Gastroesophageal sphincter (tissue), 4 donors: ENCODE measurements at places on chromosomes 13 and 19.

- no peaks in the 10 kb centered on the region for H3K4me1 ChIP-seq
- no peak for ATAC-seq
- no peaks in the 10 kb centered on the region for H3K36me3 ChIP-seq
- H3K27ac ChIP-seq: no peak overlapping the region
- H3K4me3 ChIP-seq: no peak overlapping the region
Measured at GRCh38 chr13:35480346-35480745, 3.9 kb upstream of the MAB21L1 start.

DNA sequence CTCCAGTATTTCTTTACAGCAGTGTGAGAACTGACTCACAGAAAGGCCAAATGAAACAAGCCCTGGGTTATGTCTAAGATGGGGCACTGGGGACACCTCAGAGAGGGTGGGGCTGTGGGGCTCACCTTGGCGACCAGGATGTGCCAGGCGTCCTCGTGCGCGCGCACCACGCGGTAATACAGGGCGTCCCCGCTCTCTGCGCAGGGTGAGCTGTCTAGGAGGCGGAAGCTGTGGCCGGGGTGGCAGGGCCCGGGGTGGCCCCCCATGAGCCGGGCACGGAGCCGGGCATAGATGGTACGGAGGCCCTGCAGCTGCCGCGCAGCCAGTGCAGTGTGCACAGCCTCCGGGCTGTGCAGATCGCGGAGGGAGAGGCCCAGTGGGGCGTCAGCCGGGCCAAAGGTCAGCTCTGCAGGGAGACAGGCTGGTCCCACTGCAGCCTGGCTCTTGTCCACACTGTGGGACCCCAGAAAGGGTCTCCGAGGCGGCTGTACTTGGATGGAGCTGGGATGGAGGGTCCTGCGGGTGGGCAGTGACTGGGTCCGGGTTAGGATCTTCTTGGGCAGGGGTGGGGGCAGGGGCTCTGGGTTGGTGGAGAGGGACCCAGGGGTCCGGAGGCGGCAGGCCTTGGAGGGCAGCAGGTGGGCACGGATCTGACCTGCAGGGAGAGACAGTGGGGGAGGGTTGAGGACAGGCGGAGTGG lies 3.4 kb downstream of the PEAK3 start:
- H3K27me3 ChIP-seq: no peaks in the 10 kb centered on the region
- no peak overlapping the region for H3K4me3 ChIP-seq
- no peaks in the 10 kb centered on the region for H3K36me3 ChIP-seq
- no peak for ATAC-seq
- no peak overlapping the region for H3K27ac ChIP-seq
- H3K4me1 ChIP-seq: peaks cover 20% of the 10 kb centered on the region

DNA sequence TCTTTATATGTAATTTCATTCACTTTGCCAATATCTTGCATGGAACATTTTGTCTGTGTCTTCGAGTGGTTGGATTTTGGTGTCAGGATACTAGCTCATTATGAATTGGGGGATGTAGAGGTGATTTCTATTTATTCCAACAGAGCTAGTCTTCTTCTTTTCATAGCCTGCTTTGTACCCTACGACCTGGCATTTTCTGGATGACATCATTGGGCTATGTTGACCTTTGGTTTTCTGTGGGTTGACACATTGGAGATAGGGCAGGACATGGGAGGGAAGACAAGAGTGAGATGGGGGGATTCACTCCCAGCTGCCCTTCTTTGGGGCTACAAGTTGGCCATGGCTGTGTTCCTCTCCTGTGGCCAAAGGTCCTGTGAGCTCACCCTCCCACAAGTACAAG lies 38.0 kb downstream of the WTIP start:
- ATAC-seq: no peak
- H3K4me3 ChIP-seq: no peak overlapping the region
- no peaks in the 10 kb centered on the region for H3K27me3 ChIP-seq
- H3K27ac ChIP-seq: no peak overlapping the region

GRCh38 chr19:10544753-10545251 lies 1.1 kb downstream of the ATG4D start:
- H3K27ac ChIP-seq: peak overlapping the region; percentile 92
- no peaks in the 10 kb centered on the region for H3K27me3 ChIP-seq
- peak overlapping the region; percentile 98 for H3K4me3 ChIP-seq
- ATAC-seq: no peak
- peaks cover 39% of the 10 kb centered on the region for H3K36me3 ChIP-seq

GRCh38 chr13:76519685-76520084 lies 366.5 kb downstream of the KCTD12 start:
- H3K4me3 ChIP-seq: no peak overlapping the region
- no peaks in the 10 kb centered on the region for H3K4me1 ChIP-seq
- H3K36me3 ChIP-seq: no peaks in the 10 kb centered on the region
- H3K27me3 ChIP-seq: no peaks in the 10 kb centered on the region
- no peak overlapping the region for H3K27ac ChIP-seq

DNA sequence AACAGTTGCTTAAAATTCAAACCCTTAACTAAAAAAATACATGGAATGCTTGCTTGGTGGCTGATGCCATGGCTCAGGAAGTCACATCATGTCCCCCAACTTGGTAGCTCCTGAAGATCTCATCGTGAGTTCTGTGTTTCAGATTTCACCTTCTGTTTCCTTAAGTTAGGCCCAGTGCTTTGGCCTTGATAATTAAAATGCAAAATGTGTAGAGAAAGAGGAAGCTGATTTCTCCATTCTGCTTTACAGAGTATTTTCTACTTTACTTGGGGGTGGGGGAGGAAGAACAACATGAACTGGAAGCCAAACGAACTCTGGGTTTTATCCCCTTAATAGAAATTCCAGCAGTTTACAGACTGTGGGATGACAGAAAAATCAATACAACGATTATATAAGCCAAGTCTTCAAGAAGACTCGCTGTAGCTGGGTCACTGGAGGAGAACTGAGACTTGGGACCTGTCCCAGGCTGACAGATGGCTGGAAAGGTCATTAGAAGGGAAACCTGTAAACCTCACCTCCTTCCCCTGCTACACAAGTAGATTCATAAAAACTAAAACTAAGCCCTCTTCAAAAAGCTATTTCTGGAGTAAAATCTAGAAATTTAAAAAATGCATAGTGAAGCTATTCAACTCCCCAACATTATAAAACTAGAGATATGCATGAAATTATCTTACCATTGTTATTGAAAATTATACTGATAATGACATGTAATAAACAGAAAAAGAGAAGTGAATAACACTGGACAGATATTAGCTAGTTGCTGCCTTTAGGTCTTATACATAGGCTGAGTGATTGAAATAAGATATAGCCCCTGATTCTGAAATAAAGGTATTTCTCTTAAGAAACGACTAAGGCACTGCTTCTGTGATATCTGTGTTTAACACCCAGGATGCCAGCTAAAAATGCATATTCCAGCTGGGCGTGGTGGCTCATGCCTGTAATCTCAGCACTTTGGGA lies 22.1 kb upstream of the GGACT start:
- H3K4me1 ChIP-seq: no peaks in the 10 kb centered on the region
- H3K36me3 ChIP-seq: peaks cover 40% of the 10 kb centered on the region
- no peak overlapping the region for H3K27ac ChIP-seq
- no peak overlapping the region for H3K4me3 ChIP-seq
- no peak for ATAC-seq

- no peak for ATAC-seq
- H3K4me3 ChIP-seq: peak within 1 kb of the TSS; percentile 81
- no peaks in the 10 kb centered on the region for H3K36me3 ChIP-seq
- no peak within 1 kb of the TSS for H3K27ac ChIP-seq
- H3K4me1 ChIP-seq: no peaks in the 10 kb centered on the region
Measured at GRCh38 chr19:45498411-45499195, at the start of gene PPM1N. TSS of gene PPM1N (plus strand) at chr19:45498443. CDS start at chr19:45498473, 30 bp downstream.

DNA sequence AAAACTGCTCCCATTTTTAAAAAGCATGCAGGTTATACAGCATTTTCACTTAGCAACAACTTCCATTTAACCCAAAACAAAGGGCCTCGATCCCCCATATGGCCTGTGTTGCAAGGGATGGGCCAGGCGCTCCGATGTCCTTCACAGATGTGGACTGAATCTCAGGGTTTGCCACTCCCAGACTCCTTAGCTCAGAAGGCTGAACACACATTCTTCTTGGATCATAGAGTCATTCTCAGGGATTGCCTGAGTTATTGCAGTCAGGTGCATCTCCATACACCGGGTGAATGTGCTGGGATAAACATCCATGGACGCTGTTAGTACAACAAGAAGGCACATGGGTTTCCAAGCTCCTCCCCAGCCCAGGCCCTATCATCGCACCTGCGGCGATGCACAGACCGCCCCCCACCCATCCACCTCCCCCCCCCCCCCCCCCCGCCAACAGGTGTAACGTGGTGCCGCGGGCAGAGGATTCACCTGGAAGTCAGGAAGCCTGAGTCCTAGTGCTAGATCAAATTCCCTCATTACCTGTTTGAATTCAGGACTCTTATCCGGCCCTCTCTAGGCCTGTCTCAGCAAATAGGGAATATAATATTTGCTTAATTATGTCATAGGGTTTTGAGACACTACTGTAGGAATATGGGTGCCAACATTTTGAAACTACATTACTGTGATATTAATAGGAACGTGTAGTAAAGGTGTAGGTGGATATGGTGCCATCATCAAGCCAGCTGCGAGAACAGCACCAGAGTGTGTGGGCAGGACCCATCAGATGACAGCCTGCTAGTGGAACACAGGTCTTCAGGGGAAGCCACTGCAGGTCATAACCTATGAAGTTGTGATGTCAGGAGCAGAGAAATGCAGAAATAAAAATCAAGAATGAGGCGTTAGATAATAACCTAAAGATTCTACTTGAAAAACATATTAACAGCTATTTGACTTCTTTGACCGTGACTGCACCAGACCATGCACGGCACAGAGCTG lies 110.9 kb downstream of the SACS start:
- ATAC-seq: no peak
- H3K4me1 ChIP-seq: no peaks in the 10 kb centered on the region
- H3K27ac ChIP-seq: peak overlapping the region; percentile 64
- no peaks in the 10 kb centered on the region for H3K27me3 ChIP-seq
- no peak overlapping the region for H3K4me3 ChIP-seq

- H3K4me3 ChIP-seq: no peak overlapping the region
- no peaks in the 10 kb centered on the region for H3K27me3 ChIP-seq
Measured at GRCh38 chr13:67554286-67554685, 324.1 kb upstream of the PCDH9 start.

DNA sequence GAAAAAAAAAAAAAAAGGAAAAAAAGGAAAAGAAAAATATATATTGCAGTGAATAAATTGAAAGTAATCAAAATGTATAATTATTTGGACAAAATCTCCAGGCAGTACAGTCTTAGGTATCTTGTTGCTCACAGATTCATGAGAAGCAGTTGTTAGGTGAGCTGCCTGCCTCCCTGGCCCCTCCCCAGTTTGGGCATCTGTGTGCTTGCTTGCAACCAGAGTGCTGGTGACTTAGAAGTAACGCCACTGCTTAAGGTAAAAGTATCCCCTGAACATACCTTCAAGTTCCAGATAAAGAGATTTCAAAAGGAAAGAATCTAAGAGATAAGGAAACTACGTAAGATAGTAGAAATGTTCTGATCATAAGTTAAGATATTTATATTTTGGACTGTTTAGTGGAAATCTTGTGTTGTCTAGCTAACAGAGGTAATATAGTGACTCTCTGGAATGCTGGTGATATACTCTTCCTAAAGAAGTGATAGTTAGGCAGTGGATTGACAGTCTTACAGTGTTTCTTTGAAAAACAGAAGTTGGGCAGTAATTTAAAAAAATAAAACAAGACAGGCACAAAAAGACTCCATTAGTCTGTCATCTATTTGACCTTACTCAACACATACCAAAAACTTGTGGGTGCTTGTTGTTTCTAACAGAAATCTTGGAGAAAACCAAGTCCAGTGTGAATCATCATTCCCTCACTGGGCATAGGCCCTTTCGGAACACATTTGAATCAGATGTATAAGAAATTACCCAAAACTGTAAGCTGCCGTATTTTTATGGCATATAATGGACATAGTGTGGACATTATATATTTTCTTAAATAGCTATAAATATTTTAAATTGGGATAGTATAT lies 38.3 kb upstream of the KCTD4 start:
- no peak overlapping the region for H3K4me3 ChIP-seq
- no peak overlapping the region for H3K27ac ChIP-seq
- peaks cover 4% of the 10 kb centered on the region for H3K4me1 ChIP-seq
- H3K36me3 ChIP-seq: no peaks in the 10 kb centered on the region
- no peaks in the 10 kb centered on the region for H3K27me3 ChIP-seq
- ATAC-seq: no peak

GRCh38 chr19:17404015-17404414 lies 1.4 kb downstream of the BST2 start:
- no peak for ATAC-seq
- no peaks in the 10 kb centered on the region for H3K4me1 ChIP-seq
- H3K27me3 ChIP-seq: peaks cover 29% of the 10 kb centered on the region
- no peak overlapping the region for H3K27ac ChIP-seq
- H3K36me3 ChIP-seq: peaks cover 13% of the 10 kb centered on the region
- no peak overlapping the region for H3K4me3 ChIP-seq

GRCh38 chr13:85108356-85108755 lies 690.9 kb downstream of the SLITRK6 start:
- no peak overlapping the region for H3K4me3 ChIP-seq
- H3K36me3 ChIP-seq: no peaks in the 10 kb centered on the region
- H3K27me3 ChIP-seq: no peaks in the 10 kb centered on the region
- H3K27ac ChIP-seq: no peak overlapping the region
- no peak for ATAC-seq

- no peaks in the 10 kb centered on the region for H3K36me3 ChIP-seq
- H3K4me3 ChIP-seq: no peak overlapping the region
- H3K27ac ChIP-seq: no peak overlapping the region
Measured at GRCh38 chr13:30289533-30289932, 17.8 kb downstream of the KATNAL1 start.

- H3K4me3 ChIP-seq: no peak overlapping the region
- no peak overlapping the region for H3K27ac ChIP-seq
- no peaks in the 10 kb centered on the region for H3K27me3 ChIP-seq
- no peak for ATAC-seq
- H3K4me1 ChIP-seq: no peaks in the 10 kb centered on the region
- H3K36me3 ChIP-seq: no peaks in the 10 kb centered on the region
Measured at GRCh38 chr13:45768656-45769479, 66.7 kb downstream of the CBY2 start.

DNA sequence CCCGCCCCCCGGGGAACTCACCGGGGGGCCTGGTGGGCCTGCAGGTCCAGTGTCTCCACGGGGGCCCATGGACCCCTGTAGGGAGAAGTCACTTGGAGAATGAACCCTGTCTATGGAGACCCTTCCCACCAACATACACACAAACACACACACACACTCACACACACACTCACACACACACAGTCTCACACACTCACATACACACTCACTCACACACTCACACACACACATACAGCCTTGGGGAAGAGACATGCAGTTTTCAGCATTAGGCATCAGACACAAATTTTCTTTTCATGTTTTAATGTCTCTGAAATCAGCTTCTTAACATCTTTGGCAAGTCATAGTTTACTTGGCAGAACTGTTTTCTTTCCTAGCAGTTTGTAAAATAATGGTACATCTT lies 31.0 kb upstream of the OLFM2 start:
- no peaks in the 10 kb centered on the region for H3K4me1 ChIP-seq
- no peaks in the 10 kb centered on the region for H3K36me3 ChIP-seq
- H3K4me3 ChIP-seq: no peak overlapping the region
- no peak overlapping the region for H3K27ac ChIP-seq
- no peak for ATAC-seq
